ENCODE measurements at places on chromosomes 12 and 14.
A peak's percentile ranks its signal among the peaks of the same experiment; 100 is the strongest.

DNA sequence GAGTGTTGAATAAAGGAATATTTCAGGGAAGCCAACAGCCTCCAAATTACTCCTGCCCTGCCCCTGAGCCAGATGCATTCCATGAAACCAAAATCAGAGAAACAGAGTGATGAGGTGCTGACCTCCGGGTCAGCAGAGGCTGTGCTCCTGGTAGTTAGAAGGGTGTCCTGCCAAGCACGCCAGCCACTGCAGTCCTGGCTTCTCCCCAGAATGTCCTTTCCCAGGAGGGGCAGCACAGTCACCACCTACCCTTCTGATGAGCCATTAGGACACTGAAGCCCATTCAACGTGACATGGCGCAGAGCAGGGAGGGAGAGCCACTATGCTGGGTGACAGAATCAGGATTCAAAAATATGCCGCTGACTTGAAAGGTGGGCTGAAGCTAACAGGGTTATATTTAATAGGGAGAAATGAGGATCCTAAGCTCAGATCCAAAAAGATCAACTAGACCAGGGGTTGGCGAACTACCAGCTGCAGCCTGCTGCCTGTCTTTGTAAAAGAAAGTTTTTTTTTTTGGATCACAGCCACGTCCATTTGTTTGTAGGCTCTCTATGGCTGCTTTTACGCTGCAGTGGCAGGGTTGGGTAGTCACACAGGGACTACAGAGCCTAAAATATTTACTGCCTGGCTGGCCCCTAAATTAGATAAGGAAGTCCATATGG, 34.5 kb upstream of the PLEK2 start:
- no peak for DNase-seq

DNA sequence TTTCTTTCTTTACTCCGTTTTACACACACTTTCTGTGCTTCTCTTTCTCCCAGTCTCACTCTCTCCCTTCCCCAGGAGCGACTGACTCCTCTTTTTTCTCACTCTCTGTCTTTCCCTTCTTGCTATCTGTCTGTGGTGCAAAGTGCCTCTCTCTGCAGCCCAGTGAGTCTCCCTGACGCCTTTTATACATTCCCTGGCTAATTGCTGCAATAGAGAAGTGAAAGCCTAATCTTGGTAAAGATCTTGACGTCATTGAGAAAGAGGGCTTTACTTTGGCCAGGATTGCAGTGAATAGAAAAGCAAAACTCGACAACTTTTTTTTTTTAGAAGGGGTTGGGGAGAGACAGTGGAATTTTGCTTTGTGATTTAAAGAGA, 706 bp upstream of the DIO2 start:
- no peak for DNase-seq

- no peak for DNase-seq
Observed at GRCh38 chr12:89183985-89184435, 168.3 kb downstream of the DUSP6 start.

- DNase-seq, result no peak
Observed at GRCh38 chr14:63761351-63762117, 33.7 kb upstream of the SGPP1 start.

DNA sequence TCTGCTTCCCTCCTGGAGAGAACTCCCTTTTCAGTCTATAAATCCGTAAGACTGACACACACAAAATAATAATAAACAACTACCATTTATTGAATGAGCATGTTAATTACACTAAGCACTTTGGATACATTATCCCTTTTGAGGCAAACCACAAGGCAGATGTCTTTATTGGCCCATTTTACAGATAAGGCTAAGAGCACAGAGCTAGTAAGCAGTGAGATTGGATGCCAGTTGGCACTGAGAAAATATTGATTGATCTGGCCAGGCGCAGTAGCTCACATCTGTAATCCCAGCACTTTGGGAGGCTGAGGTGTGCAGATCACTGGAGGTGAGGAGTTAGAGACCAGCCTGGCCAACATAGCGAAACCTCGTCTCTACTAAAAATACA, 21.9 kb upstream of the RBM19 start:
- no peak for DNase-seq

GRCh38 chr14:104794099-104794498, 1.4 kb downstream of the AKT1 start:
- DNase-seq, result peak; percentile 67

- DNase-seq, result no peak
Observed at GRCh38 chr12:100716945-100717732, 77.4 kb upstream of the ANO4 start.

DNA sequence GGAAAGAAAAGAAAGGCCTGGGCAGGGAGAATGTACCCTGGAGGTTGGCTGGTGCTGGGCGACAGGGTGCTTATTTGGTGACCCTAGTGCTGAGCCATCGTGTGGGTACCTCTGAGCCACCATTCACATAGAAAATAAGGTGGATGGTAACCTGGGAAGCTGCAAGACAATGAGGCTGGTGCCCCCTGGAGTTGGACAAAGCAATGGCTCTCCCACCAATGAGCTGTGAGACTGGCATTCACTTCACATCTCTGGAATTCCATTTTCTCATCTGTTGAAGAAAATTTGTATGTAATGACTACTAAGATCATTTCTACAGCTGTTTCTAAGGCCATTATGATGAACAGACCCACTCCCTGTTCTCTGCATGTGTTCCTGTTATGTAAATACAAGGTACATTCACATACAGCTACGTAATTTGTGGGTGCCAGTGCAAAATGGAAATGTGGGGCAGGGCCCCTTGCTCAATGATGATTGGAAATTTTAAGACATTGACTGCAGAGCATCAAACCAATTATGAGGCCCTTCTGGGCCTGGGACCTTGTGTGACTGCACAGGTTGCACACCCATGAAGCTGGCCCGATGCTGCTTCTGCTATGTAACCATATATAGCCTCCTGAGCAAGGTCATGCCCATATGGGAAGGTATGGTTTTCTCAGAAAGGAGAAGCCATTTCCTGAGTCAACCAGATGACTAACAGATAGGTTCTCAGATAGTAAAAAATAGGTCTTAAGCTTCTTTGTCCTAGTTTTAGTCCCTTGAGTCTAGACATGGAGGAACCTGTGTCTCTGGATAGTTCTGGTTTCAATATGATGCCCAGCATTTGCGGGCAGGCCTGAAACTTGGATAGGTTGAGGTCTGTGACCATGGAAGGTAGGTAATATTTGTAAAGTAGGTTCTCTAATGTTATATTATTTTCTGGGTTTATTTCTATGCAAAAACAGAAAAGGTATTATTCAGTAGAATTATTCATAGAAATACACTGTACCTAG, 63.4 kb upstream of the IGF1 start:
- DNase-seq, result no peak

DNA sequence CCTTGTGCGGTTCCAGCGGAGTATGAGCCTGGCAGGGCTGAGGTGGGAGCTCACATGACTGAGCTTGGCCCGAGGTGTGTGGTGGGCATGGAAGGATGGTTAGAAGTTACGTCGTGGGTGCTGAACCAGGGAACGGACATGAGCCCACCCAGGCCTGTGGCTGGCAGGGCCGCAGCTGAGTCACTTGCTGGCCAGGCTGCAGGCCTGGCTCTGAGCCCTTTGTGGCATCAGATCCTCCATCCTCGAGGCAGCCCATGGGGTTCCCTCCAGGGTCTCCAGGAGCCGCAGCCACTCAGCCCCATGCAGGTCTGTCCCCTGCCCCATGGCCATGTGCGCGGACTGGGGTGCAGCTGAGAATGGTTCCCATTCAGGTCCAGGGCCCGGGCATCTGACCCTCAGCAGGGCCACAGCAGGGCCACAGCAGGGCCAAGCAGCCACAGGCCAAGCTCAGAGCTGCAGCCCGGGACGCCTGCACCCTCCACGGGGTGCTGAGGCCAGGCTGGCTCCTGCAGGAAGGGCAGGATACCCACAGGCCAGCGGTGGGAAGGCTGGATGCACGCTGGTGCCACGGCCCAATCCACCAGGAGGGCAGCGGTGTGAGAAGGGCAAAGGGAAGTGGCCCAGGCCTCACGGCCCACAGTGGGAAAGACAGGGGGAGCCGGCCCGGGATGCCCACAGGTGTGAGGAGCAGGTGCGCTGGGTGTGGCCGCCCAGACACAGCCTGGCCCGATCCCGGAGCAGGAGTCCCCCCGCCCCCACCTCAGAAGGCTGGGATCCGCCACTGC, 26.3 kb upstream of the ULK1 start:
- no peak for DNase-seq

DNA sequence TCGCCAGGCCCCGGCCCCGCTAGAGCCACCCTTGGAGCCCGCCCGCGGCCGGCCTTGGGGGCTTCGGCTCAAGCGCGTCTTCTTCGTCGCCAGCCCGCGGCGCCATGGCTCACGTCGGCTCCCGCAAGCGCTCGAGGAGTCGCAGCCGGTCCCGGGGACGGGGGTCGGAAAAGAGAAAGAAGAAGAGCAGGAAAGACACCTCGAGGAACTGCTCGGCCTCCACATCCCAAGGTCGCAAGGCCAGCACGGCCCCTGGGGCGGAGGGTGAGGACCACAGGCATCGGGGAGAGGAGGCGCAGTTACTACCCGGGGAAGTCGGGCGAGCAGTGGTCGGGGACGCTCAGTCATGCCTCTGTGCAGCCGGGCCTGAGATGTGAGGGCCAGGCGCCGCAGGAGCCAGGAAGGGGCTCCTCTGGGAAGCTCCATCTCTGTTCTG, 573 bp downstream of the ARL6IP4 start:
- DNase-seq, result no peak

DNA sequence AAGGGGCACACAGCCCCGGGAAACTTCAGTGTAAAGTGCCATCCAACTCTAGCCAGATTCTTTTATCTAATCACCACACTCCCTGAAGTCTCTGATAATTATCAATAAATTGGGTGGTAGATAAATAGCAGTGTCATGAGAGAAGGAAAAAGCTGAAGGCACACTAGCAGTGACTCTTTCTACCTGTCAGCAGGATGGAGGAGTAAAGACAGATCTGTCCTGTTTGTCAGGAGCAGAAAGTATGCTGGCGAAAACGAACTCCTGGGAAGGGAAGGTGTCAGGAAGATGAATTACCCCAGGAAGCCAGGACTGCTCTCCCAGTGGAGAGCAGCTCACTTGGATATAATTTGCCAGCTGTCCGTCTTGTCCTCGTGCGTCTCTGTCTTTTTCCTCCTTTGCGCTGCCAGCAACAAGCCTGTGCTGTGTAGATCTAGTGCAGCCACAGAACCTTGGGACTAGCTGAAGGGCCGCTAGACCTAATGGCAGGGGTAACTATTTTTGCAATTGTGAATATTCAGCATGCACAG, 981.9 kb downstream of the DIO2 start:
- no peak for DNase-seq

GRCh38 chr12:116408489-116409250, 131.2 kb upstream of the MED13L start:
- no peak for DNase-seq

GRCh38 chr12:48022676-48023385, 18.6 kb upstream of the COL2A1 start:
- no peak for DNase-seq

DNA sequence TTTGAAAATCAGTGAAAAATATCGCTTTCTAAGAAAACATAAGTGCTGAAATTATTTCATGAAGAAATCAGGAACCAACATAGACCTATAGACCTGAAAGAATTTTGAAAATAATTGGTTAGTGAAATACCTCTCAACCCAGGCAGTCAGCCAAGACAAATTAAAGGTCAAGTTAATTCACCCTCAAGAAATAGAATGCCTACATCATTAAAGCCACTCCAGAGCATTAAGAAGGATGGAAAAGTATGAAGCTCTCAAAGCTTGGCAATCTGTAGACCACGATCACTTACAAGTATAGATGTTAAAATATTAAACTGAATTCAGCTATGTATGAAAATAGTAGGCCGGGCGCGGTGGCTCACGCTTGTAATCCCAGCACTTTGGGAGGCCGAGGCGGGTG, 48.3 kb downstream of the SFSWAP start:
- DNase-seq, result no peak

GRCh38 chr14:90429754-90430153, 32.9 kb downstream of the CALM1 start:
- DNase-seq, result no peak

DNA sequence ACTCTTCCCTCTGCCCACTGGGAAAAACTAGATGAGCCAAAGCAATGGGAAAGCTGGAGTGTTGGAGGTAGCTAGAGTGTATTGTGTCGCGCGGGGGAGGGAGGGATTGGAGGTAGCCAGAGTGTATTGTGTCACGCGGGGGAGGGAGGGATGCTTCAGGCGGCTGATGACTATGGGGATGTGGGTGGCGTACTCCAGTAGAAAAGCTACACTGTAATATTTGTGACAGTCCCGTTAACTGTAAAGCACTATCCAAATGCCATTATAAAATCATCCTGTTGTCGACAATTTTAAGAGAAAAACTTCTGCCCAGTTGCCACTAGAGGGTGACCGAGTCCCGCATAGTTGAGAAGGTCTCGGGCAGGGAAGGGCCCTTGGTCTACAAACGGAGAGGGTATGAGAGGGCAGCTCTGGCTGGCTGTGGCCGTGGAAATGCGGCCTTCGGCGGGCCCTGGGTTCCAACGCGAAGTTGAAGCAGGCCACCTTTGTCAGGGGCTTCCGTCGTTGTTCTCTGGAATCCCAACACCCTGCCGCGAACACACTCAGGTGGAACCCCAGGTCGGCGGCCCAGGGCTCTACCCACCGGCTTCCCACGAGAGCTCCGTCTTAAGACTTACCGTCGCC, 15.1 kb upstream of the PLEK2 start:
- peak; percentile 80 for DNase-seq

- DNase-seq, result no peak
Observed at GRCh38 chr12:118964988-118965387, 16.4 kb upstream of the SRRM4 start.

DNA sequence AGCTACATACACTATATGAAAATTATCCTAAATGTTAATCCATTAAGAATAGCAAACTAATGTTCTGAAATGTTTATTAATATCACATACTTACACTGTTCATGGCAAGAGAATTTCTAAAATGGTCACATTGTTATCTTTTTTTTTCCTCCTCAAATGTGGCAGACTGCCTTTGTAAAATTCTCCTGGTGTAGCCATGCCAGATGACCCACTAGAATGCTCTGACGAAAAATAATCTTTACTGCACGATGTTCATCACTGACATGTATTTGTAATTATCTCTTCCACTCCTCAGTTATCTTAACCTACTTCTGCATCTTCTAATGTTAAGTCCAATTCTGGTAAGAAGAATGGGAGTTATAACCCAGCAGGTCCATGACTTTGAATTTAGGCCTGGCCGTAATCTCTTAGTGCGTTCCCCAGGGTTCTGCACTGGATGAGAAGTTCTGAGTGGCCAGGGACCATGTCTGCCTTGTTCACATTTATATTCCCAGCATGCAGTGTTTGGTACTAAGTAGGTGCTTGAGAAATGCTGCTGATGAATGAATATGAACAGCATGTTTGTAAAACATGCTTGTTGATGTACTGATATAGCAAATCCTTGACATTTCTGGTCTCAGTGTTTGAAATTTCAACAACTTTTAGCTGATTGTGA, 46.7 kb downstream of the NOPCHAP1 start:
- no peak for DNase-seq

DNA sequence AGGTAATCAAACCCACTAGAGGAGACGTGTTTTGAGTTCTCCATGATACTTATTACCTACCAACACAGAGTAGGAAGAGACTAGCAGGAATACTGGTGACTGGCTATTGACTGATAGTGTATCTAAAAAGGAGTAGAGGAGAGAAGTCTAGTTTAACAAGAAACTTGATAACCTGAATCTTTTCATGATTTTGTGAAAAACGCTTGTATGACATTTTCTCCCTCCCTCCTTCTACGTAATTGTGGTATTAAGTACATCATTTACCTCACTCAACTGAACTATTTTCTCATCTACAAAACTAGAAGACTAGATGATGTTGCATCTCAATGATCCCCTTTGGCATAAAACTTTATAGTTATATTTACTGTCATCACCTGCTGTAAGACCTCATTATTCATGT, 107.4 kb downstream of the PPP1R12A start:
- no peak for DNase-seq

- no peak for DNase-seq
Observed at GRCh38 chr12:18130851-18131250, 40.9 kb upstream of the RERGL start.

- no peak for DNase-seq
Observed at GRCh38 chr14:90345239-90345557, 13.5 kb upstream of the NRDE2 start.

All from activated CD4-positive, alpha-beta T cell treated with anti-CD3 and anti-CD28 coated beads, Interleukin-2, Interleukin-6, amounts not matched to agents 100 ng/mL and 50 ng/mL, durations not matched to agents 16 hours and 8 hours (primary cell).